Peyer's patch (tissue), 4 donors: ENCODE measurements at places on chromosomes 2 and 18. TPM values are rescaled to one million over a fixed set of nuclear protein-coding genes. Genes with fewer than 3 reads are reported as not detected.

Gene KCNF1
- total RNA-seq: 6.6 TPM

Gene ASXL3
- total RNA-seq: 10.9 TPM

Gene ST6GAL2
- 0.27 TPM for total RNA-seq

Gene ITGB6
- 17.3 TPM for total RNA-seq

Gene CYP26B1
- total RNA-seq: 8.3 TPM

Gene MSTN
- not detected for total RNA-seq
